ENCODE measurements at places on chromosomes 12 and 14.

- no peak for DNase-seq
These were observed 2.7 kb downstream of the CD4 start for GRCh38 chr12:6791931-6792520.

DNA sequence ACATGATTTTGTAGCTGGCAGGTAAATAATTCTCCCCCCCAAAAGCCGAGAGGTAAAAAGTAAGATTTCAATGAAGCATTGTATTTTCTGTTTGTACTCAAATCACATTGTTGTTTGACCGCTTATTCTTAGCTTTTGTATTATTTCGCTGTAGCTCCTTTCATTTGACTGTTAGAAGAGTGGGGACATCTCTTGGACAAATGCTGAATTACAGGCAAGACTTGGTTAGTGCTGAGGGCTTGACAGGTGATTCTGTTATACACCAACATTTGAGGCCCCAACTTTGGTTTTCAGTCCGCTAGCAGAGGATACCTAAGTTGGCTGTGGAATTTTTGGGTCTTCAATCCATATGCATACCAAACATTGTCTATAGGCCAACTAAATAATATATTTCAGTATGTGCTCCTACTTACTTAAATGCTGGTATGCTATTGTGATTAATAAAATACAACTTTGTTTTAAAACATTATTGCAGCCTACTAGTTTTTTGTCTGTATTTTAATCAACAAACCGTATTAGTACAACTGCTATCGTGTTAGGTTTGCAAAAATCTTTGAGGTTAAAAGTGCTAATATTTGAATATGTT is 102.2 kb downstream of the ERC1 start:
- DNase-seq = peak; percentile 37

- no peak for DNase-seq
These were observed 361.2 kb upstream of the PDE3A start for GRCh38 chr12:20006871-20007730.

GRCh38 chr14:44316647-44317440 is 190.2 kb downstream of the FSCB start:
- DNase-seq = no peak

- no peak for DNase-seq
These were observed 10.0 kb downstream of the STAC3 start for GRCh38 chr12:57240926-57241401.

GRCh38 chr12:15265875-15266274 is 44.7 kb upstream of the RERG start:
- no peak for DNase-seq

DNA sequence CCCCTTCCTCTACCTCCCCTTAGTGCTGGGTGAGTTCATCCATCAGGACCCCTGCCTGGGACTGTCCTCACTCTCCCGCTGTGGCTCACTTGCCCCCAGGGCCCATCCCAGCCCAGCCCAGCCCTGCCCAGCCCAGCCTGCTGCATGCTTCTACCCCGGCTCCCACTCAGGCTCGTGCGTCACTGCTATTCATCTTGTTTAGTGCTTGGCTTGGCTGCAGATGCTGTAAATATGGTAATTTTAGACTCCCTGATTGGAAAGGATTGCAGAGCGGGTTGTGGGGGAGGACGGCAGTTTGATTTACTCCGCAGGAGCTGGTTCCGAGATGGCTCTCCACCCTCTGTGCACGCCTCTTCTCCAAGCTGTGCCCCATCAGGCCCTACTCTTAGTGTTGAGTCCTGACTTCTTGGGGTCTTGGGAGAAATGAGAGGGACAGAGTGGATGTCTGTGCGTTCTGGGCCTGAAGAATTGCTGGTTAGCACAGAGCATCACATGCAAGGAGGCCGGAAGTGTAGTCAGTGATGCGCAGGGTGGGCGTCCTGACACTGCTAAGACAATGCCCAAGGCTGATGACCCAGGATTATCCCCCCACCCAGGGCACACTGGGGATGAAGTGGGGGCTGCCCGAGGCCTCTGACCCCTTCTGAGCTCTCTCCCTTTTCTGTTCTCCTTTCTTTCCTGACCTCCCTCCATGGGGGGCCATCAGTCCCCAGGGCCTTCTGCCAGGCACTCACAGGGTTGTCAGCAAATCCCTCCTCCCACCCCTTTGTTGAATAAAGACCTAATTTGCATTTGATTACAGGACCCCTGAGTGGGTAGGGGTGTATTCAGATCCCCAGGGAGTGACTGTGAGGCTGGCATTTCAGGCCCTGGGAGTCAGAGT is 244.4 kb downstream of the ZFP36L1 start:
- DNase-seq = no peak

DNA sequence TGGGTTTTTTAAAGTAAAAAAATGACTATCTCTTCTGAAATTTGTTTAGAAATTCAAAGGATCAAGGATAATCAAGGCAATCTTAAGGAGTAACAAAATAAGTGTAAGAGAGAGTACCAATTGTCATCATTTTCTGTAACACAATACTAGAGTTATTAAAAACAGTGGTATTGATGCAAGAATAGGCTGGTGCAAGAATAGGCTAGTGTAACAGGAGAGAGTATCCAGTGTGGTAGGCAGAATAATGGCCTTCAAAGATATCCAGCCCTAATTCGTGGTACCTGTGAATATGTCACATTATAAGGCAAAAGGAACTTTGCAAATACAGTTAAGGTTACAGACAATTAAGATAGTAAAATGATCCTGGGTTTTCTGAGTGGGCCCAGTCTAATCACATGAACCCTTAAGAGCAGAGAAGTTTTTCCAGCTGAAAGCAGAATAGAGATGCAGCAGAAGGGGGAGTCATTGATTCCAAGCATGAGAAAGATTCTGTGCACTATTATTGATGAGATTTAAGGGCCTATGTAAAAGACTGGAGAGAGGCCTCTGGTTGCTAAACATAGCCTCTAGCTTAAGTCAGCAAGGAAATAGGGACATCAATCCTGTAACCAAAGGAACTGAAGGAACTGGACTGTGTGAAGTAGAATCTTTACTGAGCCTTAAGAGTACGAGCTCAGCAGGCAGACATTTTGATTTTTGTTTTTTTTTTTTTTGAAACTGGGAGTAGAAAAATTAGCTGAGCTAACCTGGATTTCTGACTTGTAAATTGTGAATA is 134.1 kb downstream of the GPHN start:
- DNase-seq = no peak

GRCh38 chr12:122724641-122725243 is 5.9 kb downstream of the HCAR1 start:
- no peak for DNase-seq

- no peak for DNase-seq
These were observed 96.5 kb downstream of the KCNA5 start for GRCh38 chr12:5140190-5140589.

DNA sequence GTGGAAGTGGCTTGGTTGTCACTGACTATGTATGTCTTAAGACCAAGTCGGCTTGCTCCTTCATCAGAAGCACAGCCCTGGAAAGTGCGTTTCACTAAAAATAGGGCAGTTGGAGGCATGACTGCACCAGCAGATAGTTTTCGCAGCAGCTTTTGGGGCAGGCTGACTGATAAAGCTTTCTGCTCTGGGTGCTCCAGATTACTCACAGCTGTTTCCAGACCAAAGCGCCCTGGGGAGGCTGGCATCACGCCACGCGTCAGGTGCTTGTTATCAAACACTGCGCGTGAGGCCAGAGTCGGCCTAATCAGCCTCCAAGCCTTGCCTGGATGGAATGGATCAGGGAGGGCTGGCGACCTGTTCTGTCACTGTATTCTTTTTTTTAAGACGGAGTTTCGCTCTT is 13.3 kb upstream of the LRRC10 start:
- no peak for DNase-seq

DNA sequence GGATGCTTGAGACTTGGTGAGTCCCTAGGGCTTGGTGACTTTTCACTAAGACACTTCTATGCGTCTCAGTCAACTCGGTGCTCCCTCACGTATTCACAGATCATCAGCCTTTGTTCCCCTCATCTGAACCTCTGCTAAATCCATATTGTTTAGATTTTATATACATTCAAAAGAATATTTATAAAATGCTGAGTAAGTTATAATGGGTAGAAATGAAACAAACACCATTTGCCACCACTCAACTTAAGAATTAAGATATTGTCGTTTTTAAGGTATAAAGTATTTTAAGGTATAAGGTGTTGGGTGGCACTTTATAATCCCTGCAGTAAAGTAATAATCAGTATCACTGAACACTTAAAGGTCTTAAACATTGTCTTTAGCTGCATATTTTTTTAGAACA is 103.0 kb downstream of the TTLL5 start:
- no peak for DNase-seq

GRCh38 chr14:24960816-24961215 is 89.1 kb downstream of the STXBP6 start:
- DNase-seq = no peak

DNA sequence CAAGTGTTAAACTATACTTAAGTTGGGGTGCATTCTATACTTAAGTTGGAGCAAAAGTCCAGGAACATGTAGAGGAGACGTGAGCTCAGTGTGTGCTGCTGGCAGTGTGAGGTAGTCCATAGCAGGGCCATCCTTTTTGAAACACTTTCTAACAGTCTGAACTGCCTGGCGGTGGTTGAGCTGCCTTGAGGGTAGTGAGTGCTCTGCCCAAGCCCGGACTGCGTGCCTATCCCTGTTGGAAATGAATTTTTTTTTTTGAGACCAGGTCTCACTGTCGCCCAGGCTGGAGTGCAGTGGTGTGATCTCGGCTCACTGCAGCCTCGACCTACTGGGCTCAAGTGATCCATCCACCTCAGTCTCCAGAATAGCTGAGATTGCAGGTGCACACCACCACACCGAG is 14.1 kb downstream of the KCNH3 start:
- no peak for DNase-seq

- no peak for DNase-seq
These were observed 43.9 kb downstream of the IL31 start for GRCh38 chr12:122130150-122130549.

DNA sequence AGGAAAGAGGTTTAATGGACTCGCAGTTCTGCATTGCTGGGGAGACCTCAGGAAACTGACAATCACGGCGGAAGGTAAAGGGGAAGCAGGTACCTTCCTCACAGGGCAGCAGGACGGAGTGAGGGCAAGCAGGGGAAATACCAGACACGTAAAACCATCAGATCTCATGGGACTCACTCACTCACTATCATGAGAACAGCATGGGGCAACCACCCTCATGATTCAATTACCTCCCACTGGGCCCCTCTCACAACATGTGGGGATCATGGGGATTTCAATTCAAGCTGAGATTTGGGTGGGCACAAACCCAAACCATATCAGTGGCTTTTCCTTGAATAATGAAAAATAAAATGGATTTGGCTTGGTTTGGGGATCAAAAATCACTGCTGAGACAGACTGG is 380.5 kb downstream of the VRK1 start:
- no peak for DNase-seq

- no peak for DNase-seq
These were observed 423.3 kb upstream of the GARIN6 start for GRCh38 chr12:99224237-99224636.

GRCh38 chr12:1794440-1795090 is 25.8 kb upstream of the LRTM2 start:
- DNase-seq = no peak

DNA sequence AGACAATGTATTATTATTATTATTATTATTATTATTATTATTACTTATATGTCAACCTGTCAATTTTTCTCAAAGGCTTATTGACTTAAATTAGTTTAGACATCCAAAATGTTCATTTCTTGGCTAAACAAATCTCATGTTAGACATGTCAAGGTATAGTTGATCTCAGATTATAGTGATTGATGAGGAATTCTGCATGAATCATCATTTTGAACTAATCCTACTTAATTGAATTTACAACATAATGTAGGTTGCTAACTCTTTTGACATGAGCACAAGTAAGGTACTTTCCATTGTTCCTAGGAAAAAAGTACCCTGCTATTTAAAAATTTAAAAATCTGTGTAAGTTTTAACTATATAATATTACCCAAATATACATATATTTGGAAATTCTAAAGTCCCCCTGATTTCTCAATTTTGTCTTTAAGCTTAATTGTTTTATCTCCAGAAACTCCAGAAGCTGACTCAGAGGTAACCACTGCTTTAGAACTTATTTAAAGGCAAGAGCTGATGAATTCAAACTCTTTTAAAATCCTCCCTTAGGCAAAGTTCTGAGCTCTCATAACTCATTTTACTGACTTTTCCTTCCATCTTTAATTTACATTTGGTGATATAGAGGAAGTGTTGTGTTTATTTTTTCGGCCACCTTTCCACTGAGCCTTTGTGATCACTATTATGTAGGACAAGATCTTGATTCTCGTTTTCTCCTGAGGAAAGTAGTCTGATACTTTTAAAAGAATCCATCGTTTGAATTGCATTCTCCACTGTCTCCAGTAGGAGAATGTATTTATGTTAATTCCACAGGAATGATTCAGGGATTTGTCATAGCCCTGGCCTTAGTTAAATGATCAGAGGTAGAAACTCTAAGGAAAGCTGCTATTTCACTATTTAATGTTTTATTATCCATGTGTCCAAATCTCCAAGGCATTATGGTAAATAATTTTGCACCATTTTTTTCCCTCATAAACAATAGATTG is 1304.5 kb downstream of the AACS start:
- no peak for DNase-seq

DNA sequence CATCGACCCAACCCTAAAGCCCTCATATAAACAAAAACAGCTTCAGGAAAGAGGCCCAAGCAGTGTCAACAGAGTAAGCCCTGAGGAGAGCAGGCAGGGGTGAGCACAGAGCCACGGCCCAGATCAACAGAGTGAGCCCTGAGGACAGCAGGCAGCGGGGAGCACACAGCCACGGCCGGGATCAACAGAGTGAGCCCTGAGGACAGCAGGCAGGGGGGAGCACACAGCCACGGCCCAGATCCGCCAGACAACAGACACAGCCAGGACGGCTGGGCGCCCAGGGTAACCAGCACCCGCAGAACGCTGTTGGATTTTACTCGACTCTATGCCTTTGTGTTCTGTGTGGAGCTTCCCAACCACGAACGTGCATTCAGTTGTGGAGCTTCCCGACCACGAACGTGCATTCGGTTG is 15.0 kb downstream of the CCDC85C start:
- DNase-seq = no peak

DNA sequence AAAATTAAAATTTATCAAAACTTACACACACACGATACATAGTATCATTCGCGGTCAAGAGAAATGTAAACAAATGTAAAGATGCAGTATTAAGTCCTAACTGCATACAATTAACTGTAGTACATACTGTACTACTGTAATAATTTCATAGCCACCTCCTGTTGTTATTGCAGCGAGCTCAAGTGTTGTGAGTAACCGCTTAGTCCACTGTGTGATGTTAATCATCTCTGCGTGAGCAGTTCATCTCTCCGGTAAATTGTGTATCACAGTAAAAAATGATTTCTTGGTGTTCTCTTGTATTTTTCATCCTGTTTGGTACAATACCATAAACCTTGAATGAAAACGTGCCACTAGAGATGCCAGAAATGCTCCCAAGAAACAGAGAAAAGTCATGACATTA is 6.5 kb downstream of the EPS8 start:
- no peak for DNase-seq

- no peak for DNase-seq
These were observed 5.8 kb upstream of the GLT8D2 start for GRCh38 chr12:104055686-104056388.

DNA sequence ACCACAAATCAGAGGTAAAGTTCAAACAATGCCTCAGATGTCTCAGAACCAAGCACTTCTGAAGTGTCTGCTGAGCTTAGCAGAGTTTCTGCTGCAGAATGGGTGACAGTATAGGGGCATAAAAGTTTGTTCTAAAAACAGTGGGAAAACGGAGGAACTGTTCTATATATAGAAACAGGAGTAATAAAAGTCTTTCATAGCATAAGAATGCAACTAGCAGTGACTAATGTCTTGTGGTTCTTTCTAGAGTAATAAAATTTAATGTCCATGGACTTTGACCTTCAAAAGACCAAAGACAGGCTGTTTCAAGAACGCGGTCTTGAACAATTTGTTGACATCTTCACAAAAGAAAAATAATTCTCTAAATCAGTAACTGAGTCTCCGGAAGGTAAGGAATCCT is 107.5 kb upstream of the FAR2 start:
- DNase-seq = no peak
